Lung (tissue), 17 donors: ENCODE measurements at places on chromosomes 7 and 10. TPM values are rescaled to one million over a fixed set of nuclear protein-coding genes. Genes with fewer than 3 reads are reported as not detected.

- no peak for DNase-seq
These were observed 144.3 kb downstream of the ANKRD30A start for GRCh38 chr10:37269554-37270256.

DNA sequence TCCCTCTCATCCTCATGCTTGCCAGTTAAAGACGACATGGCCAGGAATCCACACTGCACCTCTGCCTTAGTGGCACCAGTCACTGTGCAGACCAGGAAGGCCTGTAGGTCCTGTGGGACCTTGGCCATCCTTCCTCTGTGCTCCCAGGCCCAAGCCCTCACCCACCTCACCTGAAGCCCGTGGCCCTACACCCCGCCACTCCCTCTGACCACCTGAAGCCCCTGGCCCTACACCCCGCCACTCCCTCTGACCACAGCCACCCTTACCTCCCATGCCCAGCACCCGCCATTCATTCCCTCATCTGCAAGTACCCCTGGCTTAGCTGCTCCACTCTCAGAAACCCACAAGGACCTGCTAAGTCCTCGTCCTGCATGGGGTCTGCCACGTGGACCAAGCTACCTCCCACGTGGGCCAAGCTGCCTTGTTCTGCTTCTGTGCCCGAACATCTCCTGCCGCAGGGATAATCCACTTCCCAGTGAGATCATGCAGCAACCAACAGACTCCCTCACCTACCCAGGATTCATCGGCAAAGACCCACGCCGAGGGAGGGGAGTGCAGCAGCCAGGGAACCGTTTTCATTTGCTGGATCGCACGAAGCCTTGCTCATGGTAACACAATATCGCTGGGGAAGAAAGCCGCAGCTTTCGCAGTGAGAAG is 151.2 kb downstream of the TCERG1L start:
- no peak for DNase-seq

GRCh38 chr7:2069472-2069860 is 163.3 kb downstream of the MAD1L1 start:
- peak; percentile 56 for DNase-seq

The CPA5 gene
- polyA plus RNA-seq, result 0.10 TPM

DNA sequence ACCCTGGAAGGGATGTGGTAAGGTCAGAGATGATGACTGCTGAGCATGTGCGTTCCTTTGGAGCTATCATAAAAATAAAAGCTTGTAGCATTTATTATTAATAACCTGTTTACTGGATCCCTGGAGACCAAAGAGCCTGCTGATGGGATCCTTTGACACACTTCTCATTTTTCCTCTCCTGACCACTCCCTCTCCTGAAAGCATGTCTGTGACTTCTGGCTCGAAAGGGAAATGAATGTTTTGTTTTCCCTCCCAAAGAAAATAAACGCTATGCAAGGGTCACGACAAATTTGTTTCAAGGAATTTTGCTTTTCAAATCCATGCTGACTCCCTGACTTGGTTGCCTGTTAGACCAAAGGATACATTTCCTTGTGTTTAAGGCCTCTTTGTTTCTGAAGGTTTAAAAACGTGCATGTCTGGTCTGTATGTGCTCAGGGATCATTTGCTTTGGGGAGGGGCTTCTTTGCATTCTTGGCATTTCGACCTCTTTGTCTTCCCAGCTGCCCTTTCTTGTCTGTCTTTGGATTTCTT is 185.1 kb upstream of the AGK start:
- peak; percentile 30 for DNase-seq

DNA sequence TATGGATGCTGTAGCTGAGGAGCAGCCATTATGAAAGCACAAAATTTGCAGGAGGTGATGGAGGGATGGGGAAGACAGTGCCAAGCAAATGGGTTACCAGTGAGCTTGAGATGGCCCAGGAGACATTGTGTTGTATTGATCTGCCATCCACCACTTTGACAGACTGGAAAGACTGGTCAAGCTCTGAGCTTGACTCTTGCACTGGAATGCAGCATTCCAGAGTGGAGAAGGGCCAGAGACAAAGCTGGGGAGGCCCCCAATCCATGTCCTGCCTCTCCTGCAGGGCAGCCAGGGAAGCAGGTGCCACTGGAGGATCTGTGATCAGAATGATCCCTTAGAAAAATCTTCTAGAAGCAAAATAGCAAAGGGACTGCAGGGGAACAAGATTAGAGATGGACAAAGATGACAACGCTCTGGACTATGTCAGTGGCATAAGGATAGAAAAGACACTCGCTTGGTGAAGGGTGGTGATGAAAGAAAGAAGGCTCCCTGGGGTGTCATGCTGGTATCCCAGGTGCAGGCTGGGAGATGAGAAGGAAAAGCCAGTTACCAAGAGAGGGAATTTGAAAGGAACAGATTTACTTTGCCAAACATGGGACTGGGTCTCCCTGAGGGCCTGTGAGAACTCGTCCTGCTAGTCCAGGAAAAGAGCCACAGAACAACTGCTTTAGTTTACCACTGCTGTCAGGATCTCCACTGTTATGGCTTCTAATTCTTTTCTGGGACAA is 5.0 kb downstream of the GSDME start:
- DNase-seq, result no peak

DNA sequence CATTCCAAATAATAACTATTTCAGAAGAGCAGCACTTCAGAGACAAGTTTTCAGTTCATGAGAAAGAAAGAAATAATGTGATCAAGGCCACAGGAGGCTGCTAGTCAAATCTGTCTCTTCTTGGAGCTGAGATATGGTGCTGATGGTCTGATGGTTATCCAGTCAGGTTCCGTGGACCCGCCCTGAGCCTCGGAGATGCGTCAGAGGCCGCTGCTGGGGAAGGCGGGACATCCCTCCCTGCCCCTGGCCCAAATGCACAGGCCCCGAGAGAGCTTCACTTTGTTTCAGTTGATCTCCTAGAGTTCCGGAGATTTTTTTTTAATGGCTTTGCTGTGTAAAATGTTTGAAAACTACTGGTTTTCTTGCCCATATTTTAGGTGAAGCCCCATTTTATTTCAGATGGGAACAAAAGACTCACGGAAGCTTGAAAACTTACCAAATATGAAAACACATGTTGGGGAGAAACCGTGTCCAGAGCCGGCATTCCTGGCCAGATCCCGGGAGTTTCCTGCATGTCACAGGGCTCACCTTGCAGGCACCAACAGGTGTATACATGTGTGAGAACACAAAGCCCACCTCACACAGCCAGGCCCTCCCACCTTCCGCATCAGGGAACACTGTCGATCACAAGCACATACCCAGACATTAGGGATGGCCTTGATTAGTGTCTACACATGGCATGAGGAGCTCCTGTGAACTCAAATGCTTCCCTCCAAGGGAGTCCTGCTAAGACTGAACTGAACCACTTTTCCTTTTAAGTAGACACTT is 499.0 kb downstream of the TCERG1L start:
- no peak for DNase-seq

The AKR1C4 gene
- 0.02 TPM for polyA plus RNA-seq

GRCh38 chr7:151038951-151039849 is 9.1 kb upstream of the ASIC3 start:
- peak; percentile 48 for DNase-seq

The MCM10 gene
- polyA plus RNA-seq, result 0.59 TPM

- no peak for DNase-seq
These were observed 120.4 kb downstream of the SH2D4B start for GRCh38 chr10:80658068-80658467.

The ATRNL1 gene
- 0.08 TPM for polyA plus RNA-seq

- no peak for DNase-seq
These were observed 106.4 kb downstream of the GSAP start for GRCh38 chr7:77309714-77310220.
